Aorta (tissue), 5 donors: ENCODE measurements at places on chromosomes 1 and 21. TPM values are rescaled to one million over a fixed set of nuclear protein-coding genes. Genes with fewer than 3 reads are reported as not detected.

Gene SPRR4
- total RNA-seq = not detected

DNA sequence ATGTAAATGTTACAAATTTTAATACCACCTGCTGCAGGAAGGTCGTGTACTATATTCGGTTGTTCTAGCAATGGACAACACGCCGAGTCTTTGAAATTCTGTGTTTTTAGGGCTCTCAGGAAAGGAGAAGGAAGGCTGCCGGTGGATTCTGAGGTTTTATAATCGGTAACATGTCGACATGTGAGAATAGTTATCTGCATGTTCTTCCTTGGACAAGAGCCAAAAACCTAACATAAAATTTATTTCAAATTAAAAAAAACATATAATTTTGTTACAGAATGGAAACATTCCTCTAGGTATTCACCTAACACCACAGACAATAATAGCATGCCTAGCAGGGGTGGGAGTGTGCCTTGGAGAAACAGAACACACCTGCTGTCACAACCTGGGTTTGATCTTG, 4.8 kb downstream of the PSMG1 start:
- no peaks in the 10 kb centered on the region for H3K27me3 ChIP-seq
- no peak overlapping the region for H3K4me3 ChIP-seq
- H3K4me1 ChIP-seq = peaks cover 6% of the 10 kb centered on the region
- DNase-seq = no peak
- no peaks in the 10 kb centered on the region for H3K36me3 ChIP-seq

- no peak overlapping the region for H3K4me3 ChIP-seq
- no peaks in the 10 kb centered on the region for H3K36me3 ChIP-seq
- no peak for DNase-seq
- no peaks in the 10 kb centered on the region for H3K4me1 ChIP-seq
- no peaks in the 10 kb centered on the region for H3K27me3 ChIP-seq
Observed at GRCh38 chr1:201734786-201735185, 94.2 kb upstream of the IPO9 start.

- H3K27ac ChIP-seq = no peak overlapping the region
- peaks cover 4% of the 10 kb centered on the region for H3K4me1 ChIP-seq
- H3K27me3 ChIP-seq = no peaks in the 10 kb centered on the region
- no peak overlapping the region for H3K4me3 ChIP-seq
- no peak for DNase-seq
Observed at GRCh38 chr1:84259989-84260388, 41.5 kb upstream of the SAMD13 start.

Gene ZDHHC18
- 21.4 TPM for total RNA-seq

- no peaks in the 10 kb centered on the region for H3K4me1 ChIP-seq
- no peak overlapping the region for H3K27ac ChIP-seq
- H3K4me3 ChIP-seq = no peak overlapping the region
- H3K36me3 ChIP-seq = no peaks in the 10 kb centered on the region
Observed at GRCh38 chr1:181661569-181661968, 178.3 kb downstream of the CACNA1E start.

DNA sequence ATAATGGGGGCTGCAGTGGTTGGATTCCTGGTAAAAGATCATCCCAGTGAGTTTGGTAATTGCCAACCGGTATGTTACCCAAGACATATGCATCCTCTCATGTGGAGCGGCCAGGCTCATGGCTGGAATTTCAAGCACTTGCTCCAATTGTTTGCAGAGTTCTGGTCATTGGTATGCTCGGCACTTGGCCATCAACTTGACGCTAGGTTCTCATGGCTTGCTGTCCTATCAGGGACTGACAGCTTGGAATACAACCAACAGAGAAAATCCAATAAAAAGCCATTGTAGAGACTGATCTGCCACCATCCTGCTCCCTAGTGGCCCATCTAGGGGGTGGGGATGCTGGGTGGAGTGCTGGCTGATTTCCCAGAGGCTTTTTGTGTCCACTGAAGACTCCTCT, 120.9 kb downstream of the EDEM3 start:
- no peaks in the 10 kb centered on the region for H3K27me3 ChIP-seq
- no peaks in the 10 kb centered on the region for H3K36me3 ChIP-seq
- DNase-seq = no peak

DNA sequence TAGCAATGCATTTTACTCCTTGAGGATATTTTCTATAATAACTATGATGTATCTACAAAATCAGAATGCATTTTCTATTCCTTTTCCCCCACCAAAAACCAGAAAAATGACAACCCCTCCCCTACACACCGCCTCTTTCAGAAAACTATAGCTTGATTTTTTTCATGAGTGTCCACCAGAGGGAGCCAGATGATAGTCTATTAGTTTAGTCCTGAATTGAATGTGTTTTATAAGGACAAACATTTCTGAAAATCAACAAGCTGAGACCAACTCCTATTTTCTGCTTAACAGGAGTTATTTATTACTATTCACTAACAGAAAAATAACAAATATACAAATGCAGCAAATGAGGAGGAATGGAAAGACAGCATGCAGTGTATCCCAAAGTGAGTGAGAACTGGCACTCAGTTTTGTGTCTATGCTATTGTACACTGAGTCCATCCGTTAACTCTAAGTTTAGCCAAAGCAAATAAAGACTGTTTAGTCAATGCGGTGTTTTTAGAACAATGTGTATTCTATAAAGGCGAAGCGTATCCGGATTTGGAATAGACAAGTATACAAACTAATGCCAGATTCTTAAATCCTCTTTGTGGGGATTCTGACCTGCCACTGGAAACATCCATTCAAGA, 182.6 kb downstream of the VAV3 start:
- H3K4me3 ChIP-seq = no peak overlapping the region
- H3K36me3 ChIP-seq = no peaks in the 10 kb centered on the region
- no peaks in the 10 kb centered on the region for H3K27me3 ChIP-seq
- DNase-seq = no peak
- H3K27ac ChIP-seq = no peak overlapping the region

- DNase-seq = no peak
- no peak overlapping the region for H3K4me3 ChIP-seq
- no peaks in the 10 kb centered on the region for H3K27me3 ChIP-seq
- H3K4me1 ChIP-seq = no peaks in the 10 kb centered on the region
- H3K36me3 ChIP-seq = no peaks in the 10 kb centered on the region
Observed at GRCh38 chr1:168963601-168964000, 142.9 kb upstream of the ATP1B1 start.

Gene DRAXIN
- total RNA-seq = not detected

- DNase-seq = no peak
- no peak overlapping the region for H3K4me3 ChIP-seq
- no peaks in the 10 kb centered on the region for H3K27me3 ChIP-seq
- H3K27ac ChIP-seq = no peak overlapping the region
- no peaks in the 10 kb centered on the region for H3K36me3 ChIP-seq
Observed at GRCh38 chr1:23224739-23225648, 7.7 kb upstream of the HTR1D start.

Gene C1orf53
- total RNA-seq = 0.81 TPM
